ENCODE measurements at places on chromosomes 1 and 21.

DNA sequence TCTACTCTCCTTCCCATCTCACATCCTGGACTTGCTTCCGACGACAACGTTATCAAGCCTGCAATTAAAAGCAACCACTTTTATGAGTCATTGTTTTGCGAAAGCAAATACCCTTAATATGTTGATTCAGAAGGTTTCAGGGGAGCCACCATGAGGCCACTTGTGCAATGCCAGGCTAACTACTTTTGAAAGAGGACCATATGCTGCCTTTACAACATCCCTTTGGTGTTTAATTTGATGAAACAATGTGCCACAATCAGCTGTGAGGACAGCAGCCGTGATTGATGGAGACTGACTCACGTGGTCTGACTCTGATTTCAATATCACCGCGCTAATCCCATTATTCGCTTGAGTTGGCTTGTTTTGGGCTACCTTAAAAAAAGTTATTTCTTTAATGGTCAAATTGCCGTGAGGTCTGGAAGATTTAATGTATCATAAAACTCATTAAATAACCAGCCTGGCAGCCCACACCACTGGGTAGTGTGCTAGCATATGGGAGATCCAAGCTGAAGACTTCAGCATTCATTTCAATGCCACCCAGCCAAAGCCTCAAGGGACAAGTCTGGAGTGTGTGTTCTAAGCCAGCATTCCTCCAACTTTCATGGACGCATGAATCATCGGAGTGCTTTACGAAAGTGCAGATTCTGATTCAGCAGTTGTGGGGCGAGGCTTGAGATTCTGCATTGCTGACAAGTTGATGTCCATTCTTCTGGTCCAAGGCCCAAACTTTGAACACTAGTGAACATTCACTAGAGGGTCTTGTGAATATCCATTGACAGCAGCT, 73.3 kb upstream of the PAXBP1 start:
- DNase-seq: no peak

- DNase-seq: no peak
Measured at GRCh38 chr1:154856049-154856448, 14.0 kb downstream of the KCNN3 start.

DNA sequence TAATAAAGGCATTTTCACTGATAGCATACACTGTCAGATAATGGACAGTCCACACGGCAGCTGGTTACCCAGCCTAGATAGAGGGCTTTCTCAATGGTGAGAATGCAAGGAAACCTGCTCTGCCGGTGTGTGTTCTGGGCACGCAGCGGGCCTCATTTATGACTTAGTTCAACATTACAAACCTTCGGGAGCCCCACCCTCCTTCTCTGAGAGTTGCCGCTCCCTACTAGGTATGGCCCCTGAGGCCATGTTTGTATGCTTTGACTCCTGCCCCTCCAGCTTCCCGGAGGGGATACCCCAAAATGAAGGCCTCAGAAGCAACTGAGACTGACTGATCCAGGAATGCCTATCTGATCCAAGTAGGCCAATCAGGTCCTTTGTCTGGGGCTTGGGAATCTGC, 17.2 kb upstream of the FABP3 start:
- no peak for DNase-seq

DNA sequence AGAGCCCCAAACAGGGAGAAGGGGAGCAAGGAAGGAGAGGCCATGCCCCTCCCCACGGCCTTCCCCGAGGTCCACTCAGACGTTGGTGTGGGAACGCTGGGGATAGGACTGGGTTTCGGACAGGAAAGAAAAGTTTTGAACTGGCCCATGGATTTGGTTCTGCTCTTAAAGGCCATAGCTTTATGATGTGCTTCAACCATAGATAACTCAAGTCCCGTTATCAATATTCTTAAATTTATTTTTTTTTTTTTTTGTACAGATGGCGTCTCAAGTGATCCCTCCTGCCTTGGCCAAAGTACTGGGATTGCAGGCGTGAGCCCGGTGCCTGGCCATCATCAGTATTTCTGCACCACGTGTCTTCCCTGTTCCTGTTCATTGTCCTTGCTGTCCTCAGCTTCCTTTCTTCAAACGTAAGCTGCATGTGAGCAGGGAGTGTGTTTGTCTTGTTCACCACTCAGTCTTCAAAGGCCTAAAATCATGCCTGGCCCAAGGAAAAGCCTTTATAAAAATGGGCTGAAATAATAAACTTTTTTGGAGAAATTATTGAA, 820 bp upstream of the KRTAP10-1 start:
- DNase-seq: no peak

DNA sequence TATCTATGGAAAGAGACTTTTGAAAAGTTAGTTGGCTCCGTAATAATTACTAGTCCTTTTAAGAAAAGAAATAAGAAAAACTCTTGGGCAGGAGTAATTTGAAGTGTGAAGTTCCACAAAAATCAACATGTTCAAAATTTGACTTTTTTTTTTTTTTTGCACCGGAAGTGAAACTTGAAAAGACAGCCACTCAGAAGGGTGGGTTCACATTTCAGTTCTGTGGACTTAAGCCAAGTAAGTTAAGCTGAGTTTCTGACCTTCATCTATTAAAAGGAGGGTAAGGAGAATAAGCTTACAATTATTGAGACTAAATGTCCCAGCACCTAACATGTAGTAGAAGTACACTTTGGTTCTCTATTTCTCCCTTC, 11.0 kb downstream of the RO60 start:
- no peak for DNase-seq

DNA sequence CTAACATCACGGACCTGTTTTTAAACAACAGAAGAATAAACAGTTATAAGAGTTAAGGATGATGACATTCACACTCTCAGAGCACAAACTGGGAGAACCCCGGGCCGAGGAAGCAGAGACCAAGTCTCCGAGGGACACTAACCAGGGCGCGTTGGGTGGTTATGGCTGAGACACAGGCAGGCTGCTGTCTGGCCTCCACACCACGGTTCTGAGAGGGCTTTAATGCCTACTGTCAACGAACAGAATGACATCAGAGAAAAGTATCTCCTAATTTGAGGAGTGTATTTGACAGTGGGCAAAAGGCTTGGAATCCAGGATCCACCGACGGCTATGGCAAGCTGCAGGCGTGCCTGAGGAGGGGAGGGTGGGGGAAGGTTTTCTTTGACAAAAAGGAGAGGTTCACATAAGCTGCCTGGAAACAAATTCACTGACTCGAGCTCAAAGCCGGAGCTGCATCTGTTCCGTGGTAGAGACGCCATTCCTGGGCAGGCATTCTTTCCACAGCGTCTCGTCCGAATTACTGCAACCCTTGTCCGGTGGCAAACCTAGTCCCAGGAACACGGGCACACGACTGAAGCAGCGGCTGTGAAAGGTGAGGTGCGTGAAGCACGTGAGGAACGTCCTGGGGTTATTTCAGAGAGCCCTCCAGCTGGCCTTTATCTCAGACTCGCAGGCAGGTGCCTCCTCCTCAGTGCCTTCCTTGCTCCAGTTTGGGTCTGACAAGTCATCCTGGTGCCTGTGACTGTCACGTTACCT, 9.4 kb downstream of the POFUT2 start:
- no peak for DNase-seq

All from caudate nucleus (tissue), 63 donors.